ENCODE measurements at places on chromosomes 7 and 10. TPM values are rescaled to one million over a fixed set of nuclear protein-coding genes. Genes with fewer than 3 reads are reported as not detected.

The NMT2 gene
- total RNA-seq, result 30.3 TPM

The SUN3 gene
- total RNA-seq, result not detected

The MYH16 gene
- total RNA-seq, result under 0.01 TPM

The APBB1IP gene
- not detected for total RNA-seq

The C10orf143 gene
- 0.32 TPM for total RNA-seq
